SK-N-SH treated with all-trans-retinoic acid at 6 μM for 48 hours (cell line): ENCODE measurements at places on chromosomes 13 and 19.

- ATAC-seq = no peak
Observed at GRCh38 chr19:35021596-35021995, 8.7 kb upstream of the SCN1B start.

DNA sequence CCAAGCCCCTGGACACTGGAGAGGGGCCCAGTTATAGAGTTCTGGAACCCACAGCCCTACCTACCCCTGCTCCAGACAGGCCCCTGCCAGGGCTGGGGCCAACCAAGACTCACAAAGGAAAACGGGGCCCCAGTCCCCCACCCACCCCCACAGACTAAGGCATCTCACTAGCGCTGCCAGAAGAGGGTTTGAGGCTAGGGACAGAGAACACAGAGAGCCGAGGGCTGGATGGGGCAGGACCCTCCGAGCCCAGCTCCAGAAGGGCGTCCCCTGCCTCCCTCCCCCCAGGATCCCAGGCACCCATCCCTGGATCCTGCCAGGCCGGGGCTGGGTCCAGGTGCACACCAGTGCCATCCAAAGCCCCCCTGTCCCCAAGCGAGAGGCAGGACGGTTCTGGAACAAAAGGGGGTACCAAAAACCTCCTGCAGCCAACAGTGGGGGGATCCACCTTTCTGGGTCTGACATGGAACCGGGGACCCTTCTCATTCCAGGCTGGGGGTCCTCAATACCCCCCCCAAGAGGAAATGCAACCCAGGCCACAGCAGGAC is 4.4 kb upstream of the REXO1 start:
- no peak for ATAC-seq

GRCh38 chr19:33394723-33395560 is 21.4 kb downstream of the CEBPG start:
- no peak for ATAC-seq

- ATAC-seq = no peak
Observed at GRCh38 chr19:54206831-54207177, 6.1 kb downstream of the RPS9 start.

DNA sequence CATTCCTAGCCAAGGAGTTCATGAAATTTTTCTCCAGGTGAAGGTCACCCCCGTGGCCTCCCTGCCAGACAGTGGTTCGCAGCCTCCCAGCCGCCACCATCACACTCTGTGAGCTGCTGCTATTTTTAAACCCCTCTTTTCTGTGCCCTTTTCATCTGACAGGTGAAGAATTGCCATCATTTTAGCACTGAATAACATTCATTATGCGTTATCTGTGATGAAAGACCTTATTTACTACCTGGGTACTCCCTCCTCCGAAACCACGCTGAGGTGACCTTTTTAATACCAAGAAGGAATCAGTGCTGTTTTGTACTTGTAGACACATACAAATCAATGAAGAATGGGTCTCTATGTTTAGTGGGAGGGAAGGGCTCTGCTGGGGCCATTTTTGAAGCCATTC is 148.9 kb upstream of the GPR12 start:
- no peak for ATAC-seq

DNA sequence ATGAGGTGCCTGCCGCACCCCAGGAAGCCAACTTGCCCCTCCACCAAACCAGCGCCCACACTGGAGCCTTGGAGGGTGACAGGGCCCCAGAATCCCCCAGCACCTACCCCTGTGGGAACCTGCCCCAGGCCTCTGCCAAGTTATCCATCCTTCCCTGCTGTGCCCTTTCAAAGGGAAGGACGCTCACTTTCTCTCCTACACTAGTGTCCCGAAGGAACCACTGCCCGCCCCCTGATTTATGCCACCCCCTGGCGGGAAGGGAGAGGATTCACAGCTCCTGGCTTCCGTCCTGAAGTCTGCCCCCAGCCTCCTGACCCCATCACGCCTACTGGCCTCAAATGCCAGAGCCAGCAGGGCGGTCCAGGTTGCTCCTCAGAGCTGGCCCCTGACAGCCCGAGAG is 1.4 kb downstream of the EVI5L start:
- no peak for ATAC-seq
